GF-D8 (cell line): ENCODE measurements at places on chromosomes 4 and X.
A peak's percentile ranks its signal among the peaks of the same experiment; 100 is the strongest.

DNA sequence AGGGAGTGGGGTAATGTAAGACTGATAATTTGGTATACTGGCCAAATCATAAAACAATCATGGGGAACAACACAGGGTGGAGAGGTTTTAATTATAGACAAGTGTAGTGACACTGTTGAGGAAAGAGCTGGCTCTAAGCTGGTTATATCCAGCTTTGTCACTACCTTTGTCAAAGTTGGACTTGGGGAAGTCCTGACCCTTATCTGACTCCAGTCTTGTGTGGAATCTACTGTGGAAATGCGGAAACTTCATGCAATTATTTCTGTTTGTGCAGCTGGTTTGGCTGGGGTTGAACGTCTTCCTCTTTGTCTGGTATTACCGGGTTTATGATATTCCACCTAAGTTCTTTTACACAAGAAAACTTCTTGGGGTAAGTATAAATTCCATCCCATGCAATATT is 2.0 kb downstream of the CYBB start:
- peak; percentile 27 for DNase-seq

- peak; percentile 89 for DNase-seq
These were observed 8.3 kb upstream of the HAND2 start for GRCh38 chr4:173538148-173538908.

DNA sequence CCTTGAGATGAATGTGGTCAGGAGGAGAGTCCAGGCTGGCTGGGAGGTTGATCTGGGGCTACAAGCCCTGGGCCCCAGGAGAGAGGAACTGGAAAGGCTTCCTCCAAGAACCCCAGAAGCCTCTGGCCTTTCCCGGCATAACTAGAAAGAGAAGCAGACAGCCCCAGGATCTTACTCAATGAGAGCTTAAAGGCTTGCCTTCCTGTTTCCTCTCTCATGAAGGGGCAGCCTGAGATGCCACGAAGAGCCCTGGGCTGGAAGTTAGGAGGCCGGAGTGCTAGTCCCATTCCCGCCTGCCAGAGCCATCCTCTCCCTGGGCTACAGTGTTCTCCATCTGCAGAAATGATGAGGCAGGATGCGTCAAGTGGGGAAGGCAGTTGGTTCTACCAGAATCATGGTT is 20.1 kb upstream of the XPNPEP2 start:
- no peak for DNase-seq

DNA sequence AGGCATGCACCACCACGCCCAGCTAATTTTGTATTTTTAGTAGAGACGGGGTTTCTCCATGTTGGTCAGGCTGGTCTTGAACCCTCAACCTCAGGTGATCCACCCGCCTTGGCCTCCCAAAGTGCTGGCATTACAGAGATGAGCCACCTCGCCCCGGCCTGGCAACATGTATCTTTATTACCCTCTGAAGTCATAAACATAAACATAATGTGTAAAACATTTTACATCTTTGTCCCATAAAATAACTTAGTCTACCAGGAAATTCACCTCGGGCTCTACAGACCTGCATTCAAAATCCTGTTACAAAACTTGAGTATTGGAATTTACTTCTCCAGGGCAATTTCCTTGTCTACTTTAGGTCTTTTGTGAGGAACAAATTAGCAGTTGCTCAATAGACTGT is 68.1 kb upstream of the DUSP21 start:
- DNase-seq, result no peak

DNA sequence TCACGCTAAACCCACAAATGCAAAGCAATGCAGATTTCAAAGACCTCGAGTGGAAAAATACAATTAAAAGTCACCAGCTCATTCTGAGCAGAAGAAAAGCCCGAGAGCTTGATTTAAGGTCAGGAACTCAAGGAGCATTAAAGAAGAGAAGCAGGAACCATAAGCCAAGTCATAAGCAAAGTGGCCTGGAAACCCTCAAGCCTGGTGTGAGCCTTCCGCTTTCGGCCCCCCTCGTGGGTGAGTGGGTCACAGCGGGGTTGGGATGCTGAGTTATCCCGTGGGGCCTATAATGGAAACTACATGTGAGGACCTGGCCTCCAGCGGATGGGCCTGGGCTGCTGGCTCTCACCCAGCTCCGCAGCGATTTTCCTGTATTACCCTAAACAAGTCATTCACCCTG is 504.3 kb downstream of the RAB28 start:
- no peak for DNase-seq

DNA sequence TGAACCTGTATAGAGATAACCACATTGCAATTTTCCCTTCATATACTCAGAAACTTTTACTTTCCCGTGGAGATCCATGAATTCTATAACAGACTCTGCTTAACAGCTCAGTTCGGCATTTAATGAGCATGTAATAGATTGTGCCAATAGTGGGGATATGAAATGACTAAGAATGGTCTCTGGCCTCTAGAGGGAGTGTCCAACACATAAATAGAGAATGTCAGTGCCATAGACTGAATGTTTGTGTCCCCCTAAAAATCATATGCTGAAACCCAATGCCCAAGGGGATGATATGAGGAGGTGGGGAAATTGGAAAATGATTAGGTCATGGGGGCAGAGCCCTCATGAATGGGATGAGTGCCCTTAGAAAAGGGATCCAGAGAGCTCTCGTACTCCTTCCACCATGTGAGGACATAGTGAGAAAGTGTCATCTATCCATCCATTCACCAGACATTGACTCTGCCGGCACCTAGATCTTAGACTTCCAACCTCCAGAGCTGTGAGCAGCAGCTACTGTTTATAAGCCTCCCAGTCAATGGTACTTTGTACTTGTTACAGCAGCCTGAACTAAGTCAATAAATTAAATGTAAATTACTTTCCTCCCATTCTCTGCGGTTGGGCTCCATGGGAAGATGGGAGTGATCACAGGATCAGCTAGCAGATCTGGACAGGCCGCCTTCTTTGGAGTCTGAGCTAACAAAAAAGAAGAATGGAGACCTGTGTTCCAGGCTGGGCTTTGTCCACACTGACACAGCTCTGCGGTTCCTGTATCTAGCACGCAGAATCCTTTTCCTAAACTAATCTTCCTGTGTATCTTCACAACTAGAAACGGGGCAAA is 28.1 kb upstream of the HPSE start:
- no peak for DNase-seq

- DNase-seq, result no peak
These were observed 341 bp downstream of the FAM9B start for GRCh38 chrX:9033586-9033985.

- no peak for DNase-seq
These were observed 24.1 kb downstream of the C4orf50 start for GRCh38 chr4:5993876-5994811.

GRCh38 chr4:182144626-182145333 is 98.4 kb upstream of the TENM3 start:
- DNase-seq, result no peak

- DNase-seq, result no peak
These were observed 49.7 kb downstream of the TMEM156 start for GRCh38 chr4:38982361-38983095.

- DNase-seq, result no peak
These were observed 98.3 kb upstream of the ANKRD50 start for GRCh38 chr4:124810827-124811226.

- DNase-seq, result no peak
These were observed 8.2 kb upstream of the GPR78 start for GRCh38 chr4:8571702-8572685.

GRCh38 chr4:71231129-71232055 is 107.4 kb upstream of the SLC4A4 start:
- DNase-seq, result no peak

- DNase-seq, result no peak
These were observed 253.7 kb downstream of the PDHA2 start for GRCh38 chr4:96093563-96093962.

DNA sequence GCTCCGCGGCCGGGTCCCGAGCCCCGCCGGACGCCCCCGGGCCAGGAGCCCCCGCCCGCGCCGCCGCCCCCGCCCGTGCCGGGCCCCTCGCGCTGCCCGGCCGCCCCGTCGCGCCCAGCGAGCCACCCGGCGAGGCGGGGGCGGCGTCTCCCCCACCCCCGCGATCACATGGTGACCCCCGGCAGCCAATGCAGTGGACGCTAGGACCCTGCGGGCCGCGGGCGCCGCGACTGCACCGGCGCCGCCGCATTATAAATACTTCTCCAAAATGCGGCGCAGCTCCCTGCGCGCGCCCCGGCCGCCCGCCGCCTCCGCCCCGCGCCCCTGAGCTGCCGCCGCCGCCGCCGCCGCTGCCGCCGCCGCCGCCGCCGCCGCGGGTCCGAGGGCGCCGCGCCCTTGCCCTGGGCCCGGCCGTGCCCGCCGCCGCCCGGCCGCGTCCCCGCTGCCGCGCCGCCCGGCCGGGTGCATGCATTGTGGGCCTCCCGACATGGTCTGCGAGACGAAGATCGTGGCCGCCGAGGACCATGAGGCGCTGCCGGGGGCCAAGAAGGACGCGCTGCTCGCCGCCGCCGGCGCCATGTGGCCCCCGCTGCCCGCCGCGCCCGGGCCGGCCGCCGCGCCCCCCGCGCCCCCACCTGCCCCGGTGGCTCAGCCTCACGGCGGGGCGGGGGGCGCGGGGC is at the start of gene NAT8L:
TSS of gene NAT8L (plus strand) at position 282 of the 680 bp plus-strand sequence. CDS start at position 467, 185 bp downstream.
- peak; percentile 28 for DNase-seq

DNA sequence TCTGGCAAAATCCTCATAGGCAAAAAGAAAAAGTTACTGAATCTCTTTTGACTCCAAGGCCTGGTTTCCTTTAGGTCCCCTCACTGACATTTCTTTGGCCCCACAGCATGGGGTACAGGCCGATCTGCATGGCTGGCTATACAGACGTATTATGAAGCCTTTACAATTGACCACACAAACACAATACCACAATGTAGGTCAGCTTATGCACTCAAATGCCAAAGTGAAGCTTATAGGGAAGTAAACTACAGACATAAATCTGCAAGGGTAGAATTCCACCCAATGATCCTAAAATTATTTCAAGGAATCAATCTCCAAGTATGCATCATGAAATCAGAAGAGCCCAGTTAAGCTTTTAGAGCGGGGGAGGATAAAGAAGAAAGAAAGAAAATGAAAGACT is 20.7 kb downstream of the STX18 start:
- DNase-seq, result no peak

GRCh38 chr4:22235698-22236097 is 280.2 kb downstream of the ADGRA3 start:
- no peak for DNase-seq
